ENCODE measurements at places on chromosomes 6 and 20.

DNA sequence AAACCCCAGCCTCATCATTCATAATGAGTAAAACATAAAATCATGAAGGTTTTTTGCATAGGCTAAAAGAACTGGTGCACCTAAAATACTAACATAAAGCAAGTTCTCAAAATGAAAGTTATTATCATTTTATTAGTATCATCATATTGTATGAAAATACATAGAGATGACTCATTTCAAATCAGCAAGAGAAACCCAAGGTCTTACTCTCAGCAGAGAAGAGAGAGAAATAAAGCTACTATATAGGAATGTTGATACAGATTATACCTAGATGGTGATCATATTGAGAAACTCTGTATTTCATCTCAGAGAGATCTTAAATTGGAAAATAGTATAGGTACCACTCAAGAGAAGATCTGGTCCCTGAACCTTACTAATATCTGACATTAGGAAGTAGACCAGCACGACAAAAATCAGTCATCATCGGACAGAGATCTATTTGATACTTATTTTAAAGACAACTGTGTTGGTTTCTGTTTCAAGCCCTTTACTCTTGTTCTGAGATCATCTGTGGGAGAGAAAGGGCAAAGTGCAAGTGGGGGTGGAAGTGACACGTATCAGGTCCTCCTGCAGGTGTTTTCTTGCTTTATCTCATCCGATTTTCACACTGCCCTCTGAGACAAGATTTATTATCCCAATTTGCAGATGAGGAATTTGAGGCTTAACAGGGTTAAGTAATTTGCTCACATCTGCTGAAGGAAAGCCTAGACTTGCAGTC is 532.3 kb downstream of the MAFB start:
- DNase-seq, result no peak

DNA sequence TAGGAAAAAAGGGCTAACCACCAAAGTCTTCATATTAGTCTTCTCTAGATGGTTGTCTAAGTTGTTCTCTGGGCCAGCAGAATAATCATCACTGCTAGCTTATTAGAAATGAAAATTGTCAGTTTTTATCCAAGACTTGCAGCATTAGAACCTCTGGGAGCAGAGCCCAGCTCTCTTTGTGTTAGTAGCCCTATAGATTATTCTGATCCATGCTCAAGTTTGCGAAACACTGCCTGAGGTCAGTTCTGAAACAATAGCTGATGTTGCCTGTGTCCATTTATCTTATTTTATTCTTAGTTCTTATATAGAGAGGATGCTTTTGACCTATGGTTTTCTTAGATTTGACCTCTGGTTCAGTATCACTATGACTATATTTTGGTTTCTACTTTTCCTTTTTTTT is 66.9 kb downstream of the BCKDHB start:
- DNase-seq, result no peak

DNA sequence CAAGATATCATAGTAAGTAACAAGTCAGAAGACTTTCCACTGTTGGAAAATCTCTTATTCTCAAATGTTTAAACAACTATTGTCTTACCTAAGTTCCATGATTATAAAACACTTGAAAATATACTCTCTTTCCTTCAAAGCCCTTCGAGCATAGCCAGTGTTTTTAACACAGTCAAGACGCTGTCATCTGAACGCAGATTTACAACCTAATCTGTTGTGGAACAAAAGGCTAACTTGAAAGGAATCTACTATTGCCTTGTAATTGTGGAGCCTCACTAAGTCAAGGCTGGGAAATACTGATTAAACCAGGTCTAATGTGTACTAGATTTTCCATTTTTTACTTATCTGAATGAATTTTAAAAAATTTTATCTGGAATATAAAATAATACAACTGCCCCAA is 205.8 kb downstream of the TRDN start:
- no peak for DNase-seq

DNA sequence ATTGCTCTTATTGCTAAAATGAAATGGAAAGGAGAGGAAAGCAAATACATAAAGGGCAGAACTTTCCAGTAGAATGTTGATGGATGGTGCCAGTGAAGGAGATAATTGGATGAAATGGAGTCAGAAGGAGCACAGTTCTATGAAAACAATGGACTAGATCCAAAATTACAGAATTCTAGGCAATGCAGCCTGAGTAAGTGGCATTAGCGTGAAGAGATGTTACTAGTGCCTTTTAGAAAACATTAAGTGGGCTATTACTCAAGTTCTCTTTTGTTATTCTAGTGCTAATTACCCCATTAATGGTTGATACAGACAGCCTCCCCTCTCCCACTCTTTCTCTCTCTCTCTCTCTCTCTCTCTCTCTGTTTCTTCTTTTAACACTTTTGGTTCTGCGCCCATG is 209.5 kb upstream of the RGS17 start:
- no peak for DNase-seq

- no peak for DNase-seq
Measured at GRCh38 chr6:131159578-131159977, 24.3 kb downstream of the AKAP7 start.

- no peak for DNase-seq
Measured at GRCh38 chr6:94227741-94228140, 808.4 kb upstream of the EPHA7 start.

DNA sequence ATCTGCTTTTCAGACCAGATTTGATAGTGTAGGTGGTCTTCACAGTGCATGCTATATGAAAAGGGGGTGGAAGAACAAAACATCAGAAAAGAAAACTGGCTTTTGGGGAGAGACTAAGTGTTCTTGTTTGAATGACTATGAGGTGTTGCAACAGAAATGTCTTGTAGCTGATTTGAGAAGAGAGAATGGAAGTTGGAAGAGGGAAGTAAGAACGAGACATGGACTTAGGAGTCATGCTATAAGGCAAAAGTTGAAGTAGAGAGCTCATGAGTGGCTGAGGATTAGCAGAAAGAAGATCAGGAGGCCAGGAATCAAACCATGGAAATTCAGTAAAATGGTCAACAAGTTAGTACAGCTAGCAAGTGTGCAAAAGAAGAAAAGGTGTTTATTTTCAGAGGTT is 32.1 kb downstream of the FNDC1 start:
- no peak for DNase-seq

DNA sequence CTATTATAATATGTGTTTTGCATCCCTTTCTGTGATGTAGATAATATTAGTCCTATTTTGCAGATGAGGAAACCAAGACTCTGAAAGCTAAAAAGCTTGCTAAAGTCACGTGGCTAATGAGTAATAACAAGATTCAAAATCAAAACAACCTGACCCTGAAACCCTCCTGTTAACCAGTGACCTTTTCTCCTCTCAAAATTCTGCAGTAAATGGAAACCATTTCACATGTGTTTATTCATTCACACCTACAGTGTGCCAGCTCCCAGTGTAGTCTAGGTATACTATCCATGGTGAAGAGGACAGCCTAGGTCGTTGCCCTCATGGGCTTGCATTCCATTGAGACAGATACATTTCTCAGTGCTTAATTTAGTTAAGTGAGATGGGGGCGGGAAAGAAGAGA is 30.6 kb upstream of the PHACTR2 start:
- no peak for DNase-seq

GRCh38 chr6:149467265-149467664 is 17.5 kb downstream of the ZC3H12D start:
- no peak for DNase-seq

DNA sequence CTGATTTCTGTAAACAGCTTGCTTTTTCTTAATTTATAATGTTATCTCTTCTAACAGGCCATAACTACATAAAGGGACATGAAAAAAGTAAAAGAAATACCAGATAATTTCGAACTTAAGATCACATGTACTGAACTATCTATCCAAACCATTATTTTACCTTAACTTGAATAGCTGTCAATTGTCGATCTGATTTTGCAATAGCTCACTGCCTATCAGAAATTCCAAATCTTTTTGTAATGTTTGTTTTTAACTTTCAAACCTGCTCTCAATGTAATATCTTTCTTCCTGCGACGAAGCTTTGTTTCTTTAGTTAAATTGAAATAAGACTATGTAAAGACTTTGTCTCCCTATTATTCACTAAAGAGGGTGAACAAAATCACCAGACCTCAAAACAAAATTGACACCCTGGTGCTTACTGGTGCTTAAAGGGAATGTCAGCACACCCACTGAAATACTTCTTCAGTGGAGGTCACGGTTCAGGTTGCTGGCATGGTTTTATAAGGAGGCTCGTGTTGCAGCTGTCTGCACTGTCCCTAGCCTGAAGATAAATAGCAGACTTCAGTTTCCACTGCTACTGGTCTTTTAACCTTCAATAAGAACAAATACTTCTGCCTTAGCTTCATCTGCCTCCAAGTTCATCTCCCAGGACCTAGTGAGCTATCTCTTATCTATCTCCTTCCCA is 117.5 kb upstream of the QKI start:
- no peak for DNase-seq

DNA sequence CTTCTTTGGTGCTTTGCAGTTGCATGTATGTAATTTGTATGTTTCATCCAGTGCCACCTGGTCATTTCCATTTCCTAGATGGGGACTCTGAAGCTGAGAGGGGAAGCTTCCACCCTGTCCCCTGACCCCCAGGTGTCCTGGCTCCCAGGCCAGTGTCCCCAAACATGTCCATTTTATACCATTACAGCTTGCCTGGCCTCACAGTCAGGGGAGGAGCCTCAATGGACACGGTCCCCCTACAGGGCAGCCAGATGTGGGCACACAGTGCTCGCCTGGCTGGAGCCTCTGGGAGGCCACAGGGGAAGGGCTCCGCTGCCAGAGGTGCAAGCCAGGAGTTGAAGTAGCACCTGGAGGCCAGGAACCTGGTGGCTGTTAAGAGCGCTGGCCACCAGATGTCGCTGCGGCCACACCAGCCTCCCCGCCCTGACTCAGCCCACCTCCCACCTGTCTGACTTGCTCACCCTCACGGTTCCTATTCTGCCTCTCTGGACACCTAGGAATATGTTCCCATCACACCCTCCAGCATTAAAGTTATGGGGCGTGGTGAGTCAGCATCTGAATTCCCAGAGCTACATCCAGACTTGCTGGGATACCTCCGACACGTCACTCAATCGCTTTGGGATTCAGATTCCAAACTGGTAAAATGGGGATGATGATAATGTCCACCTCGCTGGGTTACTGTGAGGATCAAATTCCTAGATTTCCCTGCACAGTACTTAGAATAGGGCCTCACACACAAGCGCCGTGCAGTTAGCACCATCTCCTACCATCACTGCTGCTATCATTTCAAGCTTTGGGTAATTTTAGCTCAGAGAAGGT is 107.4 kb downstream of the SULF2 start:
- no peak for DNase-seq

- DNase-seq, result no peak
Measured at GRCh38 chr20:2544211-2544610, 7.8 kb downstream of the TMC2 start.

DNA sequence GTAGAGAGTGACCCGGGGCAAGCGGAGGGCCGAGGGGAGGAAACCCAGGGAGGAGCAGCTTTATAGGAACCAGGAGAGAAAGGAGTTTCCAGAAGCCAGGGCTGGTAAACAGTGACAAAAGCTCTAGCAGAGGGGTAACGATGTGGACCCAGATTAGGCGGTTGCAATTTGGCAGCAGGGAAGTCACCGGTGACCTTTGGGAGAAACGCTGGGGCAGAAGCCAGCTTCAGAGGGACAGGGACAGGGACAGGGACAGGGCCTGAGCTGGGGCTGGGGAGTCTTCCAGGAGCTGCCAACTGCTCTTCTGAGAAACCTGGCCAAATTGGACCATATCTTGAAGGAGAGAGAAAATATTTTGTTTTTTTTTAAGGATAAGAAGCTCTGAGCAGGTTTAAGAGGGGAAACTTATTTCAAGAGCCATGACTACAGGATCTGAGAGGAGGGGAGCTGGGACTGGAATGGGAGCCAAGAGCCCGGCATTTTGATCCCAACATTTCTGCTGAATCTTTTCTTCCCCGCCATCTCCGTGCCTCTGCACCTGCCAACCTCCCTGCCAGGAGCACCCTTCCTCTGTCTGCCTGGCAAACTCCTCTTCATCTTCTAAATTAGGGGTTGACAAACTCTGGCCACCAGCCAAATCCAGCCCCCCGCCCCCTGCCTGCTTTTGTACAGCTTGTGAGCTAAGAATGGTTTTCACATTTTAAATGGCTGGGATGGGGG is 22.6 kb upstream of the PREX1 start:
- no peak for DNase-seq

- peak; percentile 77 for DNase-seq
Measured at GRCh38 chr6:13407709-13408695, 79.4 kb downstream of the GFOD1 start.

- DNase-seq, result no peak
Measured at GRCh38 chr6:36729161-36729524, 31.5 kb downstream of the RAB44 start.

GRCh38 chr20:25233016-25233772 is 14.7 kb upstream of the PYGB start:
- no peak for DNase-seq

DNA sequence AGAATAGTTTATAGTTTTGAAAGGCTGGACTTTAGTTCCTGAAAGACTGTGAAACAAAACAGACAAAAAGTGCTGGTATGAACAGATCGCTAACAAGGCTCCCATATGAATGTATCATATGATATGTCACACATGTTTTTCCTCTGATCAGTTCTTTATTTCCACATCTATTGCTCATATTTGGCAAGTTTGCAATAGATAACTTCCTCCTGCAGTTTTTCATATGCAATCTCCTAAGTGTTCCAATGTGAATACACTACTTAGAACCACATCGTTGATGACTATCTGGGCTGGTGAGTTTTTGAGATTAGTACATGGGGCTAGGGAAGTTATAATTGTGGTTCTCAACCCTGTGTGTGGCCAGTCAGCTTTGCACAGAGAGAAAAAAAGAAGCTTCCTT is 23.1 kb downstream of the CRYBG1 start:
- DNase-seq, result no peak

DNA sequence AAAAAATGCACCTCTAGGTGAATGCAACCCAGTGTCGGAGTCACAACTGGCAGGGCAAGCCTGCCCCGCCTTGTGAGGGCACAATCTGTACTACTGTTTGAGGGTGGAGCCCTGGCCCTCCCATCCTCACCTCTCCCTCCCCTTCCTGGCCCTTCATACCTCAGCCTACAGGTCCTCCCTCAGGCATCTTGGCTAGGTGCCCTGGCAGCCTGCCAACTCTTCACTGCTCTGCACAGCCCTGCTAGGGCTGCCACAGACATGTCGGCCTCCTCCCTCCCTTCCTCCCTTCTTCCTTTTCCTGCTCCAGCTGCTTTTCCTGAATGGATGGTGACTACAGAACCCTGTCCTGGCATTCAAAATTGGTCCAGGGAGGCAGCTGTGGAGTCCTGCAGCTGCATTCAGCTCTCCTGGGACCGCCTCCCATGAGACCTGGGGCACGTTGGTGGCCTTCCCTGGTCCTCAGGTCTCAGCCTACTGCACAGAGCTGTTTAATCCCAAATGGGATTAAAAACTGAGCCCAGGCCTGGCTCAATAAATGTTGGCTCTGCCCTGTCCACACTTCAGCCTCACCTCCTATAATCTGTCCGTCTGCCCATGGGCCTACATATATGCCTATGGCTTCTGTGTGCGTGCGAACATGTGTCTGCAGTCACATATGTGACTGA is 52.7 kb downstream of the CDH22 start:
- DNase-seq, result peak; percentile 87

- no peak for DNase-seq
Measured at GRCh38 chr6:161226009-161226964, 47.6 kb downstream of the AGPAT4 start.
